CD4-positive, alpha-beta T cell treated with Interleukin-17A for 1 hour (primary cell): ENCODE measurements at places on chromosomes 1 and 21.

DNA sequence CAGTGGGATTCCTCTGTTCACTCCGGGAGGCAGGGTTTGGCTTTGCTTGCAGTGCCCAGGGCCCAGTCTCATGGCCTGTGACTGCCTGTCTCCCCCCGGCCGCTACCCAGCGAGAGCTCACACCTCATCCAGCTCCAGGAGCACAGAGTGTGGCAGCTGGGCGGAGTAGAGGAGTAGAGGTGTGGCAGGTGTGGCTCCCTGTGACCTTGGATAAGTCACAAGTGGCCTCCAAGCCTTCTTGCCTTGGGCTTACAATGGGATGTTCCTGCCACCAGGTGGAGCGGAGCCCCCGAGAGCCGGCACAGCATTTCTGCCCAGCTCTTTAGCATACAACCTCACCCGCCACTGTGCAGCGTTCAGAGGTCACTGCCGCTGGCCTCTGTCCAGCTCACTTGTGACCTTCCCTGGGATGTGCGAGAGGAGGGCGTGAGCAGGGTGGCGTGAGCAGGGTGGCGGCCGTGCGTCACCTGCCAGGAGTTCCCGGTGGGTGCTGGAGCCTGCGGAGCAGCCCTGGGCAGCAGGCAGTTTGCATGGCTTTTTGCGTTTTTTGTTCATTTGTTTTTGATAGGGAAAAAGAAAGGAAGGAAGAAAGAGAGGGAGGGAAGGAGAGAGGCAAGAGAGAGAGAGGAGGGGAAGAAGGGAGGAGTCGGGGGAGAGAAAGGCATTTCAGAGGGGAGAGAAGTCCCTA is 42.4 kb downstream of the CRYAA start:
- DNase-seq: no peak

- peak; percentile 92 for DNase-seq
Measured at GRCh38 chr1:201023517-201023902, at the start of gene KIF21B. TSS of gene KIF21B (minus strand) at chr1:201023714. CDS start at chr1:201023383, 331 bp downstream.

GRCh38 chr1:202998836-202999750 is 8.1 kb upstream of the TMEM183A start:
- peak; percentile 79 for DNase-seq

DNA sequence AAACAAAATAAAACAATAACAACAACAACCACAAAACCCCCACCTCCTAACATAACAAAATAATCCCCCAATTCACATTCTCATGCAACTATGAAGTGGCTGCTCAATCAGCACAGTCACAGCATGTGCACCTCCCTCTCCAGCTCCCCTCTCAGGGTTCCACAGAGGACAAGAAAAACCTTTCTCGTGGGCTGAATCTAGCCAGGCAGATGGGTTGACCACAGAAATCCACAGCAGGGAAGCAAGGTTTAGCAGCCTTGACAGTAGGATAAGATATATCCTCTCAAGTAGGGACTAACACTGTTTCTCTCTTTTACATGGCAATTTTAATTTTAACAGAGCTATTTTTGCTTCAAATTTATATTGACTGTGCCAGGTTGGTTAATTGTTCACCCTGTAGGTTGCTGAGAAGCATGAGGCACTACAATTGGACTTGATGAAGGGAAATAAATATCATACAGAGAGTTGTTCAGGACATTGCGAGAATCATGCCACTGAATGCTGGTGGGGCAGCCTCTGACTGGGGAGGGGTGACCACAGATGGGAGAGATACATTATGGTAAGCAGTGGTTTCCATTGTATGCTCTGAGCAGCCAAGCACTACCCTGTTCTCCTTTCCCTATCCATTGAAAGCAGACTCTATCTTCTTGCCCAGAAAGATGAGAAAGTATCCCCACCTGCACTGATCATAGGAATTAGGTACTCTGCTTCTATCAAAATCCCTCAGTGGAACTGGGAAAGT is 535.1 kb downstream of the DPYD start:
- no peak for DNase-seq

DNA sequence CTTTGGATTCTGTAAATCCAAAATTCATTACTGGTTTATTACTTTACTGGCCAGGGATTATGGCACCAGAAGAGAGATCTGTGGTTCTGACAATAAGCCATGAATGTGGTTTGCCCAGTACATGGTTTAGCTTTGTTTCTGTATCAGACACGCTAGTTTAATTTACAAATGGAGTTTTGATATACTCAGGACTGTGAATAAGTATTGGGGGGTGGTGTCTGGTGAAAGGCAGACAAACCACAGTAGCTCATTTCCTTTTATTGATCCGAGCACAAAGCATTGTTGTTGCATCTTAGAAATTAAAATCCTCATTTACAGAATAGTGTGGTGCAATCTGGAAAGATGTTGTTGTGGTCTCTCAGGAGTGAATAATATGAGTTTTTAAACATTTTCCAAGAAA is 96.0 kb downstream of the ST6GALNAC3 start:
- peak; percentile 9 for DNase-seq

- DNase-seq: no peak
Measured at GRCh38 chr1:154577346-154578057, 9.9 kb downstream of the CHRNB2 start.

GRCh38 chr1:27727126-27727525 is 1.4 kb downstream of the FAM76A start:
- DNase-seq: no peak

- no peak for DNase-seq
Measured at GRCh38 chr1:22163137-22163536, 20.2 kb upstream of the WNT4 start.
